ENCODE measurements at places on chromosomes 2 and 18.
A peak's percentile ranks its signal among the peaks of the same experiment; 100 is the strongest.

DNA sequence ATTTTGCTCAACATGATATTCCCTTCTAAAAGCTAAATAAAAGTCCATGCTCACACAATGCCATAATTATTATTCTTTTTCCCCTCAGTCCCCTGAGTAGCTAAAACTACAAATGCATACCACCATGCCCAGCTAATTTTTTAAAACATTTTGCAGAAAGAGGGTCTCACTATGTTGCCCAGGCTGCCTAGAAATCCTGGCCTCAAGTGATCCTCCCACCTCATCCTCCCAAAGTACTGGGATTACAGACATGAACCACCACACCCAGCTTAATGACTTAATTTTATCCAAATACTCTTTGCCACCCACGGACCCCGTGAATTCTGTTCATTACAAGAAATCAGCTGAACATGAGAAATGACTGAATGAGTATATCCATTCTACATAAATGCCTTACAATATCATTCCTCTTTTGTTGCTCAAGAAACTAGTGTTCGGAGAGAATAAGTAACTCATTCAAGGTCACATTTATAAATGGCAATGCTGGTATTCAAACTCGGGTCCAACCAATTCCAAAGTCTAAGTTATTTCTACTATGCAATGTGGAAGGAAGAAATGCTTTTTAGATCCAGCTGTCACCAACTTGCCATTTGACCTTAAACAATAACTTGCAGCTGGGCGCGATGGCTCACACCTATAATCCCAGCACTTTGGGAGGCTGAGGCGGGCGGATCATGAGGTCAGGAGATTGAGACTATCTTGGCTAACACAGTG is 59.8 kb downstream of the NOL10 start:
- no peak for DNase-seq

DNA sequence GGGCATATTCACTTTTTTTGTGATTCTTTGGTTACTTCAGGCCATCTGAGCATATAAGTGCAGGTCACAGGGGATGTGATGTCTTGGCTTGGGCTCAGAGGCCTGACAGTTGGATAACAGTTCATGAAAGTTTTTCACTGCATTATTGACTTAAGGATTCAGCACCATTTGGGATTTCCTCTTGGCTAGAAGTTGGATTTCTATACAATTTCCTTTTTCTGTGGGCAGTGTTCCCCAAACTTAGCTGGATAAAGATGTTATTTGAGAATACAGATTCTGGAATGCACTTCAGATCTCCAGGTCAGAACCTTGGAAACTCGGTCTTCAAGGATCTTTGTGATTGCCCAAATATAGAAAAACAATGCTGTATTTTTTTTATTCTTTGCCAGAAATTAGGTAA is 78.0 kb downstream of the GALNT3 start:
- no peak for DNase-seq

- DNase-seq, result no peak
Observed at GRCh38 chr2:170830166-170830565, 13.5 kb downstream of the GAD1 start.

GRCh38 chr18:67728364-67728763 is 211.8 kb upstream of the DSEL start:
- DNase-seq, result no peak

DNA sequence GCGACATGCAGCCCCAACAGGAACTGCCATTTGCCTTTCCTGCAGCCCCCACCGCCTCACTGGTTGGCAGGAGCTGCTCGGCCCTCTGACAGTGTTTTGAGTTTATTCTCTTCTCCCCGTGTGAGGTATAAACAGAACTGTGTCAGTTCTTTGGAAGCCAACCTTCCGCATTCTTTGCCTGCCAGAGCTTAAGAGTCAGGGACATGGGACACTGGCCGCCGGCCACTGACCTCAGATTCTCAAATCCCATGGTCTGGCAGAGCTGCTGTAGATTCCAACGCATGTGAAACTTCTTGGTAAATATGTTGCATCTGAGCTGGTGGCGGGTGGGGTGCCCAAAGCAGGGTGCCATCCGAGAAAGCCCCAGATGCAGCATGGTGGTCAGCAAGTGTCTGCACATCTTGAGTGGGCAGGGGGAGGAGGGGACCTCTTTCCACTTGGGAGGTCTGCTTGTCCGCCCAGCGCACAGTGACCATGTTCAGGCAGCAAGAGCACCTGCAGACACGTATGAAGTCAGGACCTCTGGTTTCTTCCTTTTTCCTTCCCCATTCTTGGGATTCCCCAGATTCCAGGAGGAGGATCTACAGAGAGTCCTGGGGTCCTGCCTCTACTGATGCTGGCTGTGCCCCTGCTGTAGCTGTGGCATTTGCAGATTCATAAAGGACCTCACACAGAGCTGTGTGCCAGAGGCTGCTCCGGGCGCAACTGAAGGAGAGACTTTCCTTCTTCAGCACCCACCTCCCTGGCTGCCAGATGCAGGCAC is 23.8 kb downstream of the ASB18 start:
- DNase-seq, result no peak

DNA sequence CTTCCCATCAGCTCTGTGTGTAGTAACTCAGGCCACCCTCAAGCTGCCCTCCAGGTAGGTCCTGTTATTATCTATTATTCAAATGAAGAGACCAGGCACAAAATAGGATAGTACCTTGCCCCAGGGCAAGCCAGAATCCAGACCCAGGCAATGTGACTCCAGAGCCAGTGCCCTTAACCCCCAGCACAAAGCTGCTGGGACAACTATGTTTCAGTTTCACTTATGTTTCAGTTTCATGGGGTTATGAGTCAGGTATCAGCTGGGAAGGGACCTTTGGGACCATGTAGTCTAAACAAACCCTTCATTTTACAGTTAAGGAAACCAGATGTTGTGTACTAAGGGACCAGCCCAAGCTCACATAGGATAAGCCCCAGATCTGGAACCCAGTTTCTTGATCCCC is 10.0 kb downstream of the HK2 start:
- no peak for DNase-seq

DNA sequence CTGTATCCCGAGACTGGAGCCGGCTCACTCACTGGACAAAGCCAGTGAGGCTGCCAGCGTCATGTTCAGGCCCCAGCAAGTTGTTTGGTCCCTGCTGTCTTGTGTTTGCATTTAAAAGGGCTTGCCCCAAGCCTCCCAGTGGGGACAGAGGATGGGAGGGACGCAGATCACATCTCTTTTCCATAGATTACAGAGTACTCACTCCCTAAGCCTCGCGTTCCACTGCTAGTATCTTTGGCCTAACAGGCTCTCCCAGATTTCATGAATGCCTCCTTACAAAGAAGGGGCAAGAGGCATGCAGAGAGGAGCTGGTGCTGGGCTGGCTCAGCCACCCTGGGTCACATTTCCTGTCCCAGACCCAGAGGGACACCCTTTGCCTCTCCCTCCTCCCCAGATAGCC is 59.1 kb downstream of the CMPK2 start:
- DNase-seq, result no peak

DNA sequence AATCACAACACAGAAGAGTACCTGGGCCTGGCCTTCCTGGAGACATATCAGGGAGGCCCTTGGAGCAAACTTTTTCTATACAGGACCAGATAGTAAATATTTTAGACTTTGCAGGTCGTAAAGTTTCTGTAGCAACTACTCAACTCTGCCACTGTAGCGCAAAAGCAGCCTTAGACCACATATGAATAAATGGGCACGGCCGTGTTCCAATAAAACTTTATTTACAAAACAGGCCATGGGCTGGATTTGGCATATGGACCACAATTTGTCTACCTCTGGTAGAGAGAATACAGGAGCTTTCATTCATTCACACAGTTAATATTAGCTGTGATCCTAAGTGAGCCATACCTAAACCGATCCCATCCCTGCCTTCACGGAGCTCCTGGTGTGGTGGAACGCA is 98.6 kb upstream of the CAB39 start:
- DNase-seq, result no peak

DNA sequence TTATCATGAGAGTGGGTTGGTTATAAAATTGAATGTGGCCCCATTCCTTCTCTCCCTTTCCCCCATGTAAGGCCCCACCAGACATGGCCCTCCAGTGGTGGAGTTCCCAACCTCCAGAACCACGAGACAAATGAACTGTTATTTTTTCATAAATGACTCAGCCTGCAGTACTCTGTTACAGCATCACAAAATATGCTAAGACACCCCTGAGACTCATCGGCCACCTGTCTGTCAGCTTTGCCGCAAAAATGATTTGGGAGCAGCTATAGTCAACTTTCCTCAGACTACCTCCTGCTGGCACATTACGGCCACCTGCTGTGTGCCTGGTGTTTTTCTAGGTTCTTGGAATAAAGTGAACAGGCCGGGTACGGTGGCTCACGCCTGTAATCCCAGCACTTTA is 21.4 kb upstream of the C1QL2 start:
- no peak for DNase-seq

GRCh38 chr18:26813043-26813442 is 52.5 kb downstream of the AQP4 start:
- DNase-seq, result no peak

DNA sequence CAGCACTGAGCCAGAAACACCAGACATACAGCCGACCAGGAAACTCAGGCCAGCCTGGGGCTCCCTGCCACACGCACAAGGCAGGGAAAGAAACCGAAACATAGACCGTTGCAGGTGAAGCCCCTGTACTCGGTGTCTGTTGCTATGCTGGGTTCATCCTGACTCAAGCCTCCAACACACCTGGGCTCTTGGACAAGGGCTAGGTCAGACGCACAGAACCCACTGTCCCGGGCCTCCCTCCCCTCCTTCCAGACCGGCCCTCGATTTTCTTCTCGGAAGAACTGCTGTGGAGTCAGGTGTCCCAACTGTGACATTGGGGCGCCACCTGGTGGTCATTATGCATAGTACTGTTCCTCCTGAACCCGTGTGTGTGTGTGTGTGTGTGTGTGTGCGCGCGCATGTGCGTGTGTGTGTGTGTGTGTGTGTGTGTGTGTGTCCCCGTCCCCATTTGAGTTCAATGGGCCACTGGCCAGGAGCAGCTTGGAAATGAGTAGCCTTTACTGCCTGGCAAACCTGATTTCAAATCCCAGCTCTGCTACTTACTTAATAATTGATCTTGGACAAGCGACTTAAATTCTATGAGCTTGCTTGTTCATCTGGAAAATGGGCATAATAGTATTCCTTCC is 55.4 kb upstream of the GLI2 start:
- DNase-seq, result peak; percentile 87

DNA sequence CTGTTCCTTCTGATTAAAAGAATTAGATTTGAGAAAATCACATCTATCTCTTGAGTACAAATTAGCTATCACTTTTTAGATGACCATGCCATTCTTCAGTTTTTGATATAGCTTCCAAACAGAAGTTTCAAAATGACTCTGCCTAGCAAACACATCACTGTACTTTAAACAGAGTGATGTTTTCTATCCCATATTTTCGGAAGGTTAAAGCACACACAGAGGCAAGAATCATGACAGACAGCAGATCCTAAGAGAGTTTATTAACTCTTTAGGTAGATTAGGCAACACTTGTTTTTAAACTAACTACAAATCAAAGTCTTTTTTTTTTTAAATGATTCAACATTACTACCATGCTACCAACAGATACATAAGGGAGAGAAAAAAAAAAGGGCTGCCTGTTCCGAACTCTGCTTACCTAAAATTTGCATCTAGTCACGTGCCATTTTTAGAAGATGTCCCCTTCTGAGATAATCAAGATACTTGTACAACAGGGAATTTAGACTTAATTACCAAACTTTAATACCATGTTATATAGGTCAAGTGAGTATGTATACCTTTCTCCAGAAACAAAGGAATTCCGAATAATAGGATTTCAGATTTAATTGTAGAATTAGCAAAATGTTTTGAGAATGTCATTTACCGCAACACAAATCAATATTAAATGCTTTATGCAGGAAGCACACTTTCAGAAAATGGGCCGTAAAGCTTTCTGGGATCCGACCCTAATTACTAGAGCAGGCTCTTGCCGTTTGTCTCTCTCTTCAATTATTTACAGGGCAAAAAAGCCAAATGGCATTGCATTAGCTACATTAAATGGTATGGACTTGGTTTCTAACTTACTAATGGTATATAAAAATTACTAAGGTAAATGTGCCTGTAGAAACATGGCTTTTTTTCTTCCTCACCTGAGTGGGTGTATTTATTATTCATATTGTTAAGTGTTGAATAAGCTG is 2.6 kb downstream of the RBMS1 start:
- no peak for DNase-seq

GRCh38 chr2:55743583-55743982 is 49.9 kb upstream of the PNPT1 start:
- no peak for DNase-seq

DNA sequence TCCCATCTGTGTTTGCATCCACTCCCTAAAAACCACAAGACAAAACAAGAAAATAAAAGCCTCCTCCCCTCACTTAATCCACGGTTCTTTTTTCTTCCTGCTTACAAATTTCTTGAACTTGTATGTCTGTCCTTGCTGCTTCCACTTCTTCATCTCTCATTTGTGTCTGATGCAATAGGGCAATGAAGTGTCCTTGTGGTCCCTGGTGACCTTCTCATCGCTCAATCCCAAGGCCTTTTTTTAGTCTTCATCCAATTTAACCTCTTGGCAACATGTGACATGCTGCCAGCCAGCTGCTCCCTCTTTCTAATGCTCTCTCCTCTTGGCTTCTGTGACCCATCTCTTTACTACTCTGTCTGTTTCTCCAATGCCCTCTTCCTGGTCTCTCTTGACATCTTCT is 87.6 kb downstream of the SEMA4F start:
- DNase-seq, result no peak

GRCh38 chr2:168174756-168175155 is 72.6 kb downstream of the STK39 start:
- no peak for DNase-seq

- no peak for DNase-seq
Observed at GRCh38 chr2:64760128-64760527, 106.4 kb upstream of the SERTAD2 start.

DNA sequence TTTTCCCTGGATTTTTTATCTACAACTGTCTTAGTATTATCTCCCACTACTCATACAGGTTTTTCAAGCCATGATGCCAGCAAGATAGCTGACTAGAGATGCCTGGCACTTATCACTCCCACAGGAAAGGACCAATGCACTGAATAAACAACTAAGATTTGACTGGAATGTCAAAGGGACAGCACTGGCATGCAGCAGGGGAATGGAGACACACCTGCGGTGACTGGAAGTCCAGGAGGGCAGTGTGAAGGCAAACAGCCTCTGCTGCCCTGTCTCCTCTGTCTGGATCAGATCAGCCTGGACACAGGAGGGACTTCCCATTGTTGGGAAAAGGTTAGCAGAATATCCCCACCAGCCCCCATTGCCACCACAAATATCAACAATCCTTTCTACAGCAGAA is 85.1 kb downstream of the TMEM237 start:
- no peak for DNase-seq

DNA sequence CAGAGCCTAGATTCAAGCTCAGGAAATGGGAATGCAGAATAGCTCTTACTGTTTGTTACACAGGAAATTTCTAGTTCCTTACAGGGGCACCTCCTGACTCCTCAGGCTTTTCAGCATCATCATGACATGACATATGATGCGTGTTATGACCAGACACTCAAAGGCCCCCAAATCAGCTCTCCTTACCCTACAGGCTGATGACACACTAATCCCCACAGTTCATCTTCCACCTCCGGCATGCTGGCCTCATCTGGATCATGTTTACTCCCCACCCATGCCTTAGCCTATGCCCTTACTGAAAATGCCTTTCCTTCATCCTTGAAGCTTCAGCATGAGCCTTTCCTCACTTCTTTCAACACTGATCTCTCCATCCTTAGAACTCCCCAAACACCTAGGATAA is 356.9 kb downstream of the SETBP1 start:
- DNase-seq, result no peak

GRCh38 chr2:75580156-75580555 is 19.4 kb upstream of the EVA1A start:
- no peak for DNase-seq

GRCh38 chr2:238127165-238128060 is 11.1 kb upstream of the KLHL30 start:
- DNase-seq, result peak; percentile 66

Data from HuH-7 (cell line).